ENCODE measurements at places on chromosomes 1 and 21.
A peak's percentile ranks its signal among the peaks of the same experiment; 100 is the strongest.

GRCh38 chr1:16405441-16405840, 31.8 kb downstream of the SPATA21 start:
- DNase-seq, result no peak

- DNase-seq, result no peak
Measured at GRCh38 chr1:239337799-239338430, 48.5 kb upstream of the CHRM3 start.

GRCh38 chr1:36951292-36951750, 83.0 kb downstream of the GRIK3 start:
- DNase-seq, result no peak

- DNase-seq, result no peak
Measured at GRCh38 chr1:110426854-110427253, 19.4 kb upstream of the LAMTOR5 start.

- no peak for DNase-seq
Measured at GRCh38 chr1:221171768-221172167, 292.5 kb downstream of the HLX start.

GRCh38 chr1:160987359-160988050, 32.9 kb upstream of the ITLN2 start:
- DNase-seq, result no peak

- DNase-seq, result no peak
Measured at GRCh38 chr1:183180218-183180617, 5.8 kb upstream of the LAMC2 start.

DNA sequence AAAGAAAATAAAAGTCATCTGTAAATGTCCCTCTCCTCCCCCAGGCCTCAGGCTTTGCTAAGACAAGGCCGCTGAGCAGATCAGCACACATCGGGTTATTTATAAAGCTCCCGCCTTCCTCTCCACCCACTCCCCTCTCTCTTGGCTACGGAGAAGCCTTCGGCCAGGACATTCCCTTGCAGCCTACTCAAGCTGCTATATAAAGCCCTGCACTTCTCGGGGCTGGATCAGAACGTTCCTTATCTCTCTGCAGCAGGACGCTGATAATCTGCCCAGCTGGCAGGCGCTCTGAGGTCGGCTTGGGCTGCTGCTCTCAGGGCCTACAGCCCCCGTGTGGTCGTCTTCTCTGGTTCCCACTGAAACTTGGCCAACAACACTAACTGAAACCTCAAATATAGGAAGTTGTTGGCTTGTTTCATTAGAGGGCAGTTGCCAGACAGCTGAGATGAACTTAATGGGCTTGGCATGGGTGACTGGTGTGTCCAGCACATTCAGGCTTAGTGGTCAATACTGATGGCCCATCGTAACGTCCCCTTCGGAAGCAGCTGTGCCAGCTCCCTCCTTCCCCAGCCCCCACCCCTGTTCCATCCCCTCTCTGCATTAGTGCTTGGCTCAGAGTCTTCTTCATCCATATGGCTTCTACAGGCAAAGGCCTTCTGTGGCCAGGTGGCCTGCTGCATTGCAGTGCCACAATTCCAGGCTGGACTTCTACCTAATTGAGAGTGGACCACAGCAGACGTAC, 64.6 kb downstream of the IER5 start:
- peak; percentile 97 for DNase-seq

GRCh38 chr1:100134872-100135271, 1.9 kb downstream of the TRMT13 start:
- DNase-seq, result peak; percentile 24

GRCh38 chr1:196890668-196891067, 2.8 kb downstream of the CFHR4 start:
- no peak for DNase-seq

DNA sequence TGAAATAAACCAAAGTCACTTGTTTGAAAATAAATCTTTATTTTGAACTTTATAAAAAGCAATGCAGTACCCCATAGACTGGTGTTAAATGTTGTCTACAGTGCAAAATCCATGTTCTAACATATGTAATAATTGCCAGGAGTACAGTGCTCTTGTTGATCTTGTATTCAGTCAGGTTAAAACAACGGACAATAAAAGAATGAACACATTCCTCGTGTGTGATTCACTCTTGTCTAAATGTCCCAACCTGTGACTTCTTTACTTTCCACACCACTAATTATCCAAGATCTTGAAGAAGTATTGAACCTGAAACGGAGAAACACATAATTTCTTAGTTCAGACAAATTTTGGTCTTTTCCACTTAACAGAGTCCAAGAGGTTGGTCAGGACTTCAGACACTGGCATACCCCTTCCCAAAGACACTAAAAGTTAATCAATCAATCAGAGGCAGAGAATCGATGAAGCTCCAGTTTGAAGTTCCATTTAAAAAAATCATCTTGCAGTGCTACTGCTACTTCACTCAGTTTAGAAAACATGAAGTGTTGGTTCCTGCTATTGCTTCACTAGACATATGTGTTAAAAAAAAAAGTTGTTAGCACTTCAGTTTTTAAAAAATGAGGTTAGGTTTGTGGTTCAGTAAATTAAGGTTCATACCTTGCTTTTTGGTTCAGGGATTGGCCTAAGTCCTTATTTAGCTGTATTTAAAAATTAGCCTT, 26.2 kb downstream of the ATP1B1 start:
- DNase-seq, result no peak

GRCh38 chr1:56285554-56286402, 293.6 kb downstream of the PLPP3 start:
- DNase-seq, result no peak

DNA sequence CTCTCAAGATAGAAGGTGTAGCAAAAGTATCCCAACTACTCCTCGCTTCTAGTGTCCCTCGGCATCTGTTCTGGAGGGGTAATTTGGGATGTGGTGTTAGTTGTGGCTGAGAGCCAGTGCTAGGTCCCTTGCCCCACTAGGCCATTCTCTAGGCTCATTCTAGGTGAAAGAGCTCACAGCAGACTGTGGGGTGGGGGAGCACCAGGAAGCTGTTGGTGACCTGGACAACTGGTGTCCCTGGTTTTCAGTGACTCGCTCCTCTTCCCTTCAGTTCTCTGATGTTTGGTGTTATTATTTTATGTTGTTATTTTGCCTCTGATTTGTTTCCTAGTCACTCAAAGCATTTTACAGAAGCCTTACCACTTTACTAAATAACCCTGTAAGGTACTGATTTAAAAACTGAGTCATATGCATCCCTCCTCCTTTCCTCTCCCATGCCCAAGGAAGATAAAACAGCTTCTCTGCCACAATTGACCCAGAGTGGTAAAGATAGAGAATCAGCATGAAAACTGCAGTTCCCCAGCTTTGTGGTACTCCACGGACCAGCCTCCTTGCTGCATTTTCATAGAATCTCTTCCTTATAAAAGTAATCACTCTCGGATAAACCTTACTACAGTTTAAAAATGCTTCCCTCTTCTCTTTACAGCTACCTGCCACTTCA, 14.1 kb downstream of the DYRK3 start:
- no peak for DNase-seq

DNA sequence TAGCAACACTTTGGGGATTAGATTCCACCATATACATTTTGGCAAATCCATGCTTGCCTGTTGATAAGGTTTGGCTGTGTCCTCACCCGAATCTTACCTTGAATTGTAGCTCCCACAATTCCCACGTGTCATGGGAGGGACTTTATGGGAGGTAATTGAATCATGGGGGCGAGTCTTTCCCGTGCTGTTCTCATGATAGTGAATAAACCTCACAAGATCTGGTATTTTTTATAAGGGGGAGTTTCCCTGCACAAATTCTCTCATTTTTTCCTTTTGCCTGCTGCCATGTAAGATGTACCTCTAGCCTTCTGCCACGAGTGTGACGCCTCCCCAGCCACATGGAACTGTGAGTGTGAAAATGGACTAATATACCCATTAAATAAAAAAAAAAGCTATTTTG, 265.3 kb downstream of the MRPL39 start:
- DNase-seq, result no peak

DNA sequence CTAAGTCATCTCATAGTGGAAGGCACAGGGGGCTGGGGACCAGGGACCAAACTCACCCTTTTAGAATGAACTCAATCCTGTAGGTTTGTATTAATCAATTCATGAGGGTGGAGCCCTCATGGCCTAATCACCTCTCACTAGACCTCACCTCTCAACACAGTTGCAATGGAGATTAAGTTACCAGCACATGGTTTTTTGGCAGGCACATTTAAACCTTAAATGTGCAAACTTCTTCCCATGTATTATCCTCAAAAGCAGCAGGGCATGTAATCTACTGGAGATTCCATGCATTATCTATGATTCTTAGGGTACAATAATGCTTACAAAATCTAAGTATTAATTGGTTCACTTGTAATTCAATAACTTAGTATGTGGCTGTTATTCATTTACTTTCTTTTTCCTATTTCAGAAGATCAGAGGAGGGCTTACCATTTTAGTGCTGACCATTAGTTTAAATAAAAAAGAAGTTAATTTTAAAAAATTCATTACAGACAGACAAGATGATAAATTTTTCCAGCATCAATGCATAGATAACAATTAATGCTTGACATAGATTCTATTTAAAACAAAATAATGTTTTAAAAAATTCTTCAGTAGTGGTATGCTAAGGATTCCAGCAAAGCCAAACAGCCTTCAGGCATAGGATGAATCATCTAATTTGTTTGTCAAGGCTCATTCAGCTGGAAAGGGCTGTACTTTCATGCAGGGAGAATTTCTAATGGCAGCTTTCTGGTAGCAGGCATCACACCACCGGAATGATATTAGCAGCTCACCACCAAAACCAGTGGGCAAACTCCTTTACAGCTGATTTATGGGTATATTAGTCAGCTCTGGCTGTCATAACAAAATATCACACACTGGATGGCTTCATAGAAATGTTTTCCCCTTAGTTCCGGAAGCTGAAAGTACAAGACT, 124.6 kb upstream of the ZNF648 start:
- no peak for DNase-seq

DNA sequence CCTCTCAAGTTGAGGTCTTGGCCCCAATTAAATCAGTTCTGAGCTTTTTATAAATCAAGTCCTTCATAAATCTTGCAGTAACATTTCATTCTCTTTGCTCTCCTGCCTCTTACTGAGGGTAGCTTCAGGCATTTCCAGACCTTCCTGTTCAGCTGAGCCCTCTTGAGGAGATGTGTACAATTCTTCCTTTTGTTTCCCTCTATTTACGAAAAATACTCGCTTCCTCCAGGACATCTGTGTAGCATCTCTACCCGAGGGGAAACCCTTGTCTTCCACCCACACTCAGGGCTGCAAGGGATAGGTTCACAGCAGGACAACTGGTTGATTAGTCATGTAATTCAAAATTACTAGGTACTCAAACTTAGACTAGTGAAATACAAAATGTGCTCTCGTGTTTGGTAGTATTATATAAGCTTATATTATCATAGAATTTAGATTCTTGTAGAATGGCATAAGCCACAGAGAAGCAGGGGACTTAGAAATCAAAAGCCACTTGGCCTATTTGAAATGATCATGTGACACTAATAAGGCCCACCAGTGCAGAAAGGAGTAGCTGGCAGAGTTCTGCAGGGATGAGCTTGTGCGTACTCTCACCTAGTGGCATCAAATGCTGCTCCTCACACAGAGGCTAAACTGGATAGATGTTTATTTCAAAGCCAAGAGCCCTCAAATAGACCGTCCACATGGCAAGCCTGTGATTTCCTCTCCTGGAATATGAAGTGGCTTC, 126.7 kb downstream of the GDAP2 start:
- no peak for DNase-seq

DNA sequence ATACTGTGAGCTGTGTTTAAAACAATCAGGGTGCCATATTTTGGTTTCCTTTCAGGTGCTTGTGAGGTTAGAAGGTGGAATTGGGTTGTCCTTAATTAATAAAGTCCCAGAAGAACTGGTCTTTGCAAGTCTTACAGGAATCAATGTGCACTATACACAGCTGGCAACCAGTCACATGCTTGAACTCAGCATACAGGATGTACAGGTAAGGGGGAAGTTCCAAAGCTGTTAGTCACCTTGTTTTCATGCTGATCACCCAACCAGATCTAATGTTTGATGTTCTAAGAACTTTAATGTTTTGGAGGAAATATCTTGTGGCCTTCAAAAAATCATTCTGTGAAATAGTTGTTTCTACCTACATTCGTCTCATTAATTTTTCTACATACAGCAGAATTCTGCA, 156.3 kb downstream of the VPS13D start:
- DNase-seq, result no peak

DNA sequence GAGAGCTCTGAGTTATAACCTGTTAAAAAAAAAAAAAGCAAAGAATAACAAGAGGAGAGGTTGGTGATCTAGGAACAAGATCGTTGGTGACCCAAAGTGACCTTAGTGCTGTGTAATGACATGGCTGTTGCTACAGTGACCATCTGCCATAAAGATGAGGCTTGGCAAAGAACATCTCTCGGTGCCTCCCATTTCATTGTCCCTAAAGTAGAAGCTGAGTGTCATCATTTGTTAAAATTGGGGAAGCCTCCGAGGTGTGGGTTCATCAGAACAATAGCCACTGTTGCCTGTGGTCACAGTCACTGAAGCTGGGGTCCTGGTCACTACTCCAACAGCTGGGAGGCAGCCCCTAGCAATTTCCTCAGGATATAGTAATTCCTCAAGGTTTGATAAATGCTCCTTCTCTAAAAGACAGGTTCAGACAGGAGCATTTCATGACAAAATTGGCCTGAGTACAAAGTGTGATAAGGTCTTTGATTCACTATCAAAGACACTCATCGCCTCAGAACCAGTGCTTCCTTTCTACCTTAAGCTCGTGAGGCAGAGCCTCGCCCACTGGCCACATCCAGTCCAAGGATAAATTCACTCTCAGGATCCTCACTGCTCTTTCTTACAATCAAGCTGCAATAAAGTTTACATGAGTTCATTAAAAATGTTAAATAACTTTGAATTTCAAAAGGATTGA, 81.9 kb upstream of the RGS2 start:
- DNase-seq, result peak; percentile 74

GRCh38 chr1:203276916-203277545, 28.3 kb upstream of the BTG2 start:
- no peak for DNase-seq

DNA sequence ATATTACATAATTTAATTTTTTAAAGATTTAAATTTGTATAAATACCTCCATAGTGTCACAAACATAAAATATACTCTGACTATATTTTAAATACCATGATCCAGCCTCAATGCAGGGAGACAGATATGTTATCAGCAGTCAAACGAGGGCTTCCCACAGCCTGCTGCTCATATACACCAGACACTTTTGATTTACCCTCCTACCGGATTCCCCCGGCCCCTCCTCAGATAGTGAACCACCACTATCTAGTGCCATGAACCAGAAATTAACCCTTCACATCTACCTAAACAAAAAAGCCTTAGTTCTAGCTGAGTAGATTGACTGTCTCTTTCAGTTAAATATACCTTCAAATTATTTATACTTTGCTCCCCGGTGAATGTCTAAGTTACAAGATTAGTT, 52.4 kb upstream of the C1orf53 start:
- DNase-seq, result no peak

All from NB4 (cell line).